ENCODE measurements at places on chromosomes 5 and 9.
A peak's percentile ranks its signal among the peaks of the same experiment; 100 is the strongest.

DNA sequence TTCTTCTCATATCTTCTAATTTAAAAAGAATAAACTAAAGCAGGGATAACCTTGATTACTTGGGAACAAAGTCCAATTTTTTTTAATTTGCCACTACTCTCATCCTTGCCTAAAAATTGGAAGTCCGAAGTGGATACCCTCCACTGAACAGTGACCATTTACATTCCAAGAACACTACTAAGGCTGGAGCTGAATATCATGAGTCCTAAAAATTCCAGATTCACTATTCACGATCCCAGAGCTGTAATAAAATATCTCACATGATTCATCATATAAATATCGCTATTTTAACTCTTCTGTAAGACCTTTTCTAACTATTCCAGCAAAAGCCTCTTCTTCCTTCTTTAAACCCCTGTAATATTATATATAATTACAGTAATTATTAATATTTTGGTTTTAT, 57.4 kb downstream of the ATPSCKMT start:
- DNase-seq, result no peak

DNA sequence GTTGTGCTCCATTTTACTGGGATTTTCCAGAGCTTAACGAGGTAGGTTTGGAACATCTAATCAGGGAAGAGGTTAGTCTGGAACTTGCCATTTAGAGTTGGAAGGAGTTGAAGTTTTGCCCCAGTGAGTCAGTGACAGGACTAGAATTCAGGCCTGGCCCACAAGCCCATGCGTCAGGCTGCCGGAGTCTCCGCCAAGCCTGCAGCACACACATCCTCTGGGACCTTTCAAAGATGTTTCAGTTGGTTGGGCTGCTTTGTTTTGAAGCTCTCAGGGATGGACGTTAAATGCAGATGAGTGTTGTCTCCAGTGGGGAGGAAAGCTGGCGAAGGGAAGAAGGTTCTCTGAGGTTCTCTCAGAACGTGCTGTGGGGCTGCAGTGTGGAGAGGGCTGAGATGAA, 147.0 kb downstream of the PSAT1 start:
- no peak for DNase-seq

- no peak for DNase-seq
These were observed 1.1 kb downstream of the POU4F3 start for GRCh38 chr5:146339715-146340259.

DNA sequence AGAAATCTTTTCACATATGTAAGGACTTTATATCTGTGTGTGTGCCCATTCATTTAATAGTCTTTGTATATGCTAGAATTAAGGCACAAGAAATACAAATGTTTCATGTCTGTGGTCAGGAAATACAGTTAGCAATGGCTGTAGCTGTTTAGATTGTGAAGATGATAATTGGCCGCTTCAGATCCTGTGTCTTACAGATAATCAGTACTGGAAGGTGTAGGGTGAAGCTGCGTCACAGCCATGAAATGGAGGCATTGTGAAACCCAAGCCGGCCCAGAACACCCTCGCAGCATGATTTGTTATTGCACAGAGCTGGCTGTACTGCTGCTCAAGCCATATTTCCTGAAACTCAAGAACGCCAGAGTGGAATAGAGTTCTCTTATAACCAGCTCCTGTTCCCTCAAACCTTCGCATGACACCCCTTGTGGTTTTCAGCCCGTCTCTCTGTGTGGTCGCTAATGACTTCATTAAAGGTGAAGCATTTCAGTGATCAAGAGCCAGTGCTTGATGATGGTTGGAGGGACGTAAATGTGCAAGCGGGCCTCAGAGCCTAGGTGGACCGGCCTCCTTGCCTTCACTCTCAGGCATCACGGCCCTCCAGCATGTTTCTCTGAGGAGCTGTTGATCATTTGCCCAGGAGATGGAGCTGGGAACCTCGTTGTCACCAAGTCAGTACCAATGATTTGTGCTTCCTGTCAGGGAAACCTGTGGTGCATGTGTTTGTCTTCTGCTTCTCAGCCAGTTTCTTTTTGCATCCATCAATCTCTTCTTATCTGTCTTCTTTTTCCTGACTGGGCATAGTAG, 80.1 kb downstream of the F2RL2 start:
- DNase-seq, result peak; percentile 68

DNA sequence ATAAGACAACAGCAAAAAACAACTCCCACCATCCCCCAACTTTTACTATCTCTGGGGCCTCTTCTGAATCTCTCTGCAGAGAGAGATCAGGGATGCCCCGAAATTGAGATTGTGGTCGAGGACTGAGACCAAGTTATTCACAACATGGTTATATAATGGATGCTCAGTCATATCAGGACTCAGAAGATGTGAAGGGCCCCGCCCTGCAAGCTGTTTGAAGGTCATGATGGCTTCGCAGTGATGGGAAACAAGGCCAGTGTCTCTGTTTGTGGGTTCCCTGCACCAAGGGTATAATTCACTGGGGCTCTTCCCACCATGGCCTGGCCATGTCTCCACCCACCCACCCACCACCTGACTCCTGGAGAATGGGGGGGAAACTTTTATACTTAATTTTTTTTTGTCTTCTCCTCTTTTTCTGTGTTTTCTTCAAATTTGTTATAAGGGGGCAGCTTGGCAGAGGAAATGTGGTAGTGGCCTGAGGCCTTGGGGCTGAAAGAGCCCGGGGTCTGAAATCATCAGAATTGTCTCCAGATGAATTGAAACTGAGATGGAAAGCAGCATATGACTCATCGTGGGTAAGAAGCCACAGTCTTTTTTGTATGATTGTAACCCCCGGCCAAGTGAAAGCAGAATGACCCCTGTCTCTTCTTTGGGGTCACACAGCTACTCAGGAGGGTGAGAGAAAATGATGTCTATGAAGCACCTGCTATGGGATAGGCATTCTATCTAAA, 15.0 kb upstream of the TEX48 start:
- peak; percentile 74 for DNase-seq

DNA sequence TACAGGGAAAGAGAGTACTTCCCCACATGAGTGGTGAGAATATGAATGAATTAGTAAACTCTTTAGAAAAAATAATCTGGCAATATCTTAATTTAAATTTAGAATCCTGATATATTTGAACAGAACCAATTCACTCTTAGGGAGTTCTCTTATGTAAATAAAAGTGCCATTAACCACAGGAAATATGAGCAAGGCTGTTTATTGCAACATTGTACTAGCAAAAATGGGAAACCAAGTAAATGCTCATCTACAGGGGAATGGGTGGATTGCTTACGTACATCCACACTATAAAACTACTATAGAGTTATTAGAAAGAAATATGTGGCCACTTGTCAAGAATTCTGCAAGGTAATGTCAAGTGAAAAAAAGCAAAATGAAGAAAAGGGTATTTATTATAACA, 274.5 kb downstream of the TLE1 start:
- DNase-seq, result no peak
